CD4-positive, alpha-beta T cell treated with Interleukin-17A for 1 hour (primary cell): ENCODE measurements at places on chromosomes 2 and 18.
A peak's percentile ranks its signal among the peaks of the same experiment; 100 is the strongest.

GRCh38 chr2:105934467-105934866 lies 189.8 kb downstream of the NCK2 start:
- peak; percentile 48 for DNase-seq

GRCh38 chr18:3466045-3466444 lies 16.1 kb downstream of the TGIF1 start:
- DNase-seq, result no peak

DNA sequence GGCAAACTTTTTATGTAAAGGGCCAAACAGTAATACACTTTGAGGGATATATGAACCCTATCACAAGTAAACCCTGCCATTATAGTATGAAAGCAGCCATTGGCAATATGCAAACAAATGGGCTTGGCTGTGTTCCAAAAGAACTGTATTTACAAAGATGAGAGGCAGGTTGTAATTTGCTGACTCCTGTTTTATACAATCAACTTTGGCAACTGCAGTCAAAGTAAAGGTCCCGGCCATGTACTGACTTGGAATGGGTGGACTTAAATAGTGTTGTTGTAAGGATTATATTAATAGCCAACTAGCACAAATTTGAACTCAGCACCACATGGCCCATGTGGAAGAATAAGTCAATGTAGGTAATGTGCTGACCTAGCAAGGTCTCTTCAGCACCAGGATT lies 223.4 kb downstream of the WDPCP start:
- no peak for DNase-seq

- DNase-seq, result no peak
Observed at GRCh38 chr2:68195096-68195495, 37.4 kb downstream of the PNO1 start.

DNA sequence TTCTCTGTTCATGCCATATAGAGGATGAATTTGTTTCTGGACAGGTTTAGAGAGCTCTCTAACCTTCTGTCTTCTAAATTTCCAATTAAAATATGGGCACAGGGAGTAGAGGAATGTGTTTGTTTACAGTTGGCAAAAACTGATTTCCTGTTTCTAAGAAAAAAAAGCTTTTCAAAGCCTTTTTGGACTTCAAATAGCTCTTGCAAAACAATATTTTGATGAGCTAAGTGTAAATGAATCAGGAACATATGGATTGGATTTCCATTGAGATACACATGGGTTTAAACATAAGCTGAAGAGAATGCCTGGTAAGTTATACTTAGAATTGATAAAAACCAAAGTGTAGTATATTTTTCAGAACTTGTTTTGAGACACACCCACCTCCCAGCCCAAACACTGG lies 677.5 kb downstream of the NYAP2 start:
- DNase-seq, result no peak

DNA sequence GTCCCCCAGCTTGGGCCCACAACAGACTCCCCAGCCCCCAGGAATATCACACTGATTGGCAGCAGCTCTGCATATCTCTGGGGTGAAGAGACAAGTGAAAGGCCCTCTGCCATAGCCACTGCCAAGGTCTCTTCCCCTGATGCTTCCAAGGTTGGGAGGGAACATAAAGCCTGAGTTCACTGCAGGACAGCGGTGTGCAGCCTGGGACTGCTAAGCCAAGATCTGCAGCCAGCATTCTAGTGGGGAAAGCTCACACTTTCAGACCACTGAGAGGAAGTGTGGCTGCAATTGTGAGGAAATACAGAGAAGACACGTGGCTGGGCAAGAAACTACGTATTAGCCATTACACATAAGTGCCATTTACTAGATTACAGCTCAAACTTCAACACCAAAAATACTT lies 100.7 kb downstream of the MAIP1 start:
- no peak for DNase-seq

GRCh38 chr2:161100211-161100895 lies 59.9 kb upstream of the TANK start:
- no peak for DNase-seq

DNA sequence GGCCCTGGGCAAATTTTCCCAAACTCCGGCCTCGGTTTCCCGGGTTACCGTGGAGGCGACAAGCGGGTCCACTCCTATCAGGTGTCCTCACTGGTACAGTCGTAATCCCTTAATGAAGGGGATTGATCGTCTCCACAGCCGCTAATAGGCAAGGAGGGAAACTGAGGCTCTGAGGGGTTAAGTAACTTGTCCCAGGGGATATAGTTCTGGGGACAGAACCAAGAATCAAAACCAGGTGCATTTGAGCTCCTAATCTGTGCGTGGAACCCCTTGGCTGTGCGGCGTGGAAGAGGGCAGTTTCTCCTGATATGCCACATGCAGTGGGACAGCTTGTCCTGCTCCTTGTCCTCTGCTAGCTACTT lies 157.2 kb downstream of the CYRIA start:
- DNase-seq, result no peak
